ENCODE measurements at places on chromosomes 1 and 21. TPM values are rescaled to one million over a fixed set of nuclear protein-coding genes. Genes with fewer than 3 reads are reported as not detected.

- H3K27me3 ChIP-seq: peaks cover 21% of the 10 kb centered on the region
- no peak for DNase-seq
- H3K4me1 ChIP-seq: peaks cover 9% of the 10 kb centered on the region
- no peak within 1 kb of the TSS for H3K27ac ChIP-seq
Observed at GRCh38 chr1:201468844-201469644, at the start of gene PHLDA3. Gene PHLDA3, minus strand, starts transcription at chr1:201469188. Its CDS starts 402 bp downstream, at chr1:201468786.

DNA sequence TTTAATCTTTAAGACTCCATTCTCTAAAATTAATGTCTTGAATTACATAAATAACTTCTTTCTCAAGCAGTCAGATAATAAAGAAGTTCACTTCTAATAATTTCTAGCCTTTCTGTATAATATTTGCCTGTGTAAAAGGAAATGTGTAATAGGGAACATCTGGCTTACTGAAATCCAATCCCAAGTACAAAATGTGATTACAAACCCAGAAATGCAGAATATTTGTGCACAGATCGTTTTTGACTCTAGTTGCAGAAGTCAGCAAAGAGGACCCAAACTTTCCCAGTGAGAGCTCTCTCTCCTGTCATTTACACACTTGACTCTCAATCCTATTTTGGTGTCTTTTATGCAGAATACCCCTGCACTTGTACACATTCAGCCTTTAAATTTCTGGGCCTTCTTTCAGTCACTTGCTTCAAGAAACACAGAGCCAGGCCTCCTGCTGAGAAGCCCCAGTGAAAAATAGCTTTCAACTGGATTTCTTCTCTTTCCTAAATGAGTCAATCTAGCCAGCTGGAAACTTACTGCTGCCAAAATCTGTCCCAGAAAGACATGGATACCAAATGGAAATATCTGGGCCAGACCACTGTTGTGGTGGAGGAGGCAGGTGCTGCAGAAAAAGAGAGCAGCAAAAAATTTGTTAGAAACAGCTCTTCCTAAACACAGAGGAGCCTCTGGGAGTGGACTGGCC is 68.5 kb upstream of the ADAM30 start:
- H3K27ac ChIP-seq: no peak overlapping the region
- no peak for DNase-seq
- H3K4me3 ChIP-seq: no peak overlapping the region
- peaks cover 69% of the 10 kb centered on the region for H3K36me3 ChIP-seq
- H3K4me1 ChIP-seq: no peaks in the 10 kb centered on the region
- H3K27me3 ChIP-seq: no peaks in the 10 kb centered on the region

DNA sequence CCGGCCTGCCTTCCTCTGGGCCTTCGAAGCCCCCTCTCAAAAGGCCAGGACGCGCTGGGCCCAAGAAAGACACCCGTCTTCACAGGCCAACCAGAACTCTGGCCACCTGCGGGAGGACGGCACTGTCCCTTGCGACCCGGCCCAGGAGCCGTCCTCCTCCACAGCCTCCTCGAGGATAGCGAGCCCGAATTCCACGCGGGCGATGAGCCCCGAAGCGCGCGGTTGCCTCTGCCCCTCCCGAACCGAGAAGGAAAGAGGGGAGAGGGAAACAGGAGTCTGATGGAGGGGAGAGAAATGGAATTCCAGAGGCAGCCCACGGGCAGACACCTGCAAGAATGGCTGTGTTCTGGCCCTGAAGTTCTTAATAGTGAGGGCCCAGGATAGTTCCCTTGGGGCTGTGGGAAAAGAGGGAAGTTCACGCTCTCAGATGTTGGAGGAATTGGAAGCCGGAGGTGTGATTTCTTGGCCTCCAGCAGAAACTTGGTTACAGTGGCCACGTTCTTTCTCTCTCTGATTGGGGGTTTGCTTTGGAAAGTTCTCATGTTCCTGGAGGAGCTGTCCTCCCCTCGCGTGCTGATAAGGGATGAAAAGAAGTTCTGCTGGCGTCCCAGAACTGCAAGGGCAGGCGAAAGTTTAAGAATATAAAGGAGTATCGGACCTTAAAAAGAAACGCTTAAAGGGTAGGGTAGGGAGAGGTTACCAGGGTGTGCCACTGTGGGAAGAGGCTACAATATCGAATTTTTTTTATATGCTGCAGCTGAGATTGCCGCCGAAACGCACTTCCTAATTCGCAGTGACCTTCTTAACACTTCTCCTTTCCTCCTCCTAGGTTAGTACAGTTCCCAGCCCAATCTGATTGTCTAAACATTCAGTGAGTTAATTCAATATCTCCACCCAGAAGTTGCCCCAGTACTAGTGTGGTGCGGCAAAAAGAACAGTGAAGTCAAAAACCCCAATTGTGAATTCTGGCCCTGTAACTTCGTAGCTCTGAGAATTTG is 5.8 kb upstream of the SLC44A5 start:
- H3K4me1 ChIP-seq: peaks cover 16% of the 10 kb centered on the region
- no peak overlapping the region for H3K27ac ChIP-seq
- H3K36me3 ChIP-seq: no peaks in the 10 kb centered on the region
- H3K27me3 ChIP-seq: peaks cover 33% of the 10 kb centered on the region

GRCh38 chr1:190578017-190578416 is 100.4 kb upstream of the BRINP3 start:
- DNase-seq: no peak
- no peaks in the 10 kb centered on the region for H3K4me1 ChIP-seq
- no peak overlapping the region for H3K27ac ChIP-seq
- no peaks in the 10 kb centered on the region for H3K27me3 ChIP-seq
- H3K36me3 ChIP-seq: no peaks in the 10 kb centered on the region
- H3K4me3 ChIP-seq: no peak overlapping the region

DNA sequence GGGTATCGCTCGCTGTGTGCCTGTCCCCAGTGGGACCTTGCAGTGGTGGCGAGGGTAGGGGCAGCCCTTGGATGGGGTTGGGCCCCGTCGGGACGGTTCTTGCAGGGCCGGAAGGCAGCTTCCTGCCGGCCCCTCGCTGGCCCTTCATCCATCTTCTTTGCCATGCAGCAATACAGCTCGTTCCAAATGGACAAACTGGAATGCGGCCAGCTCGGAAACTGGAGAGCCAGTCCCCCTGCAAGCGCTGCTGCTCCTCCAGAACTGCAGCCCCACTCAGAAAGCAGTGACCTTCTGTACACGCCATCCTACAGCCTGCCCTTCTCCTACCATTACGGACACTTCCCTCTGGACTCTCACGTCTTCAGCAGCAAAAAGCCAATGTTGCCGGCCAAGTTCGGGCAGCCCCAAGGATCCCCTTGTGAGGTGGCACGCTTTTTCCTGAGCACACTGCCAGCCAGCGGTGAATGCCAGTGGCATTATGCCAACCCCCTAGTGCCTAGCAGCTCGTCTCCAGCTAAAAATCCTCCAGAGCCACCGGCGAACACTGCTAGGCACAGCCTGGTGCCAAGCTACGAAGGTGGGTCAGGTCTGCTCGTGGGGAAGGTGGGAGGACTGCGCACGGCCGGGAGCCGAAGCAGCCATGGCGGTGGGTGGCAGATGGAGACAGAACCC is 45.8 kb downstream of the SIM2 start:
- H3K4me3 ChIP-seq: no peak overlapping the region
- H3K27ac ChIP-seq: no peak overlapping the region
- no peaks in the 10 kb centered on the region for H3K36me3 ChIP-seq
- H3K27me3 ChIP-seq: peaks cover 36% of the 10 kb centered on the region
- peaks cover 5% of the 10 kb centered on the region for H3K4me1 ChIP-seq

The KCND3 gene
- total RNA-seq: not detected

- no peak overlapping the region for H3K27ac ChIP-seq
- DNase-seq: no peak
- H3K36me3 ChIP-seq: no peaks in the 10 kb centered on the region
- peaks cover 11% of the 10 kb centered on the region for H3K27me3 ChIP-seq
- no peak overlapping the region for H3K4me3 ChIP-seq
Observed at GRCh38 chr1:114192328-114192727, 38.7 kb upstream of the SYT6 start.

- H3K27me3 ChIP-seq: no peaks in the 10 kb centered on the region
- H3K4me1 ChIP-seq: no peaks in the 10 kb centered on the region
Observed at GRCh38 chr1:46072975-46073374, 59.5 kb downstream of the PIK3R3 start.

Measured in CD4-positive, alpha-beta T cell (primary cell).